Lung (tissue), 17 donors: ENCODE measurements at places on chromosomes 4 and X. TPM values are rescaled to one million over a fixed set of nuclear protein-coding genes. Genes with fewer than 3 reads are reported as not detected.

TRIM75 gene
- not detected for total RNA-seq

DNA sequence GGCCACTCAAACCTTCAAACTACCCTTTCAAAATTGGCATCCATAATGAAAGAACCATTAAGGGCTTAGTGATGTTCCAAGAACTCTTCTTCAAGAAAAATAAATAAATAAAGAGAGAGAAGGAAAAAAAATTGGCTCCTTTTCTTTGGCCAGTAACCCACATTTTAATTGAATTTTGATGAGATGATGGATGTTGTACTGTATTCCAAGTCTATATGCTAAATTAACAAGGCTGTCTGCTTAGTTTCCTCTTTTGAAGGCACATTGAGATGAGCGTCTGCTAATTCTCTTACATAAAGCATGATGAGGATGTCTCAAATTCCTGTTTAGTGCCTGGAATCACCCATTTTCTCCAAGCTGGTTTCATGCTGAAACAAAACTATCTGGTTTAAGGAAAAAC, 33.4 kb downstream of the PHOX2B start:
- no peaks in the 10 kb centered on the region for H3K4me1 ChIP-seq
- H3K4me3 ChIP-seq, result no peak overlapping the region
- no peak overlapping the region for H3K27ac ChIP-seq
- no peak for DNase-seq
- no peaks in the 10 kb centered on the region for H3K27me3 ChIP-seq

- no peak within 1 kb of the TSS for H3K27ac ChIP-seq
- peaks cover 3% of the 10 kb centered on the region for H3K27me3 ChIP-seq
- H3K4me1 ChIP-seq, result peaks cover 3% of the 10 kb centered on the region
- H3K4me3 ChIP-seq, result no peak within 1 kb of the TSS
Measured at GRCh38 chr4:15938640-15939039, at the start of gene FGFBP1. TSS of gene FGFBP1 (minus strand) at chr4:15938740. CDS start at chr4:15936632, 2,108 bp downstream.

- H3K27me3 ChIP-seq, result no peaks in the 10 kb centered on the region
- H3K36me3 ChIP-seq, result no peaks in the 10 kb centered on the region
- H3K27ac ChIP-seq, result no peak overlapping the region
- DNase-seq, result peak; percentile 79
- H3K4me1 ChIP-seq, result no peaks in the 10 kb centered on the region
Measured at GRCh38 chr4:102623622-102624021, 122.5 kb downstream of the NFKB1 start.

DTHD1 gene
- 33.4 TPM for total RNA-seq

KCND1 gene
- 1.7 TPM for total RNA-seq

DNA sequence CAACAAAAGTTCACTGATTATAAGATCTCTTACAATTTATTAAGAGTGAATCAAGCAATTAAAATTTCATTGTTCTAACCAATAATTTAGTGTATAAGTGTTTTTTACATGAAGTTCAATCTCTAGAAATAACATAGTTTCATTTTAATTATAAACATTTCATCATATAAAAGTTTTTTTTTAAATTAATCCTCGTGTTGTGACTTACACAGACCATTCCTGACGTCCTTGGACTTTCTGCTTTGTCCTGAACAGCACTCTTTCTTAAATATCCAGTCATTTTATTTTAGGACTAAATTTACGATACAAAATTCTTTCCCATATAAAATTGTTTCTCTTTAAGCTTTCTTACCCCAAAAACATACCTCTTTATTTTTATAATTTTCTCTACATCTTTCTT, 841.7 kb upstream of the POU3F4 start:
- H3K36me3 ChIP-seq, result no peaks in the 10 kb centered on the region
- no peaks in the 10 kb centered on the region for H3K27me3 ChIP-seq
- DNase-seq, result no peak
- H3K27ac ChIP-seq, result no peak overlapping the region
- no peak overlapping the region for H3K4me3 ChIP-seq

DNA sequence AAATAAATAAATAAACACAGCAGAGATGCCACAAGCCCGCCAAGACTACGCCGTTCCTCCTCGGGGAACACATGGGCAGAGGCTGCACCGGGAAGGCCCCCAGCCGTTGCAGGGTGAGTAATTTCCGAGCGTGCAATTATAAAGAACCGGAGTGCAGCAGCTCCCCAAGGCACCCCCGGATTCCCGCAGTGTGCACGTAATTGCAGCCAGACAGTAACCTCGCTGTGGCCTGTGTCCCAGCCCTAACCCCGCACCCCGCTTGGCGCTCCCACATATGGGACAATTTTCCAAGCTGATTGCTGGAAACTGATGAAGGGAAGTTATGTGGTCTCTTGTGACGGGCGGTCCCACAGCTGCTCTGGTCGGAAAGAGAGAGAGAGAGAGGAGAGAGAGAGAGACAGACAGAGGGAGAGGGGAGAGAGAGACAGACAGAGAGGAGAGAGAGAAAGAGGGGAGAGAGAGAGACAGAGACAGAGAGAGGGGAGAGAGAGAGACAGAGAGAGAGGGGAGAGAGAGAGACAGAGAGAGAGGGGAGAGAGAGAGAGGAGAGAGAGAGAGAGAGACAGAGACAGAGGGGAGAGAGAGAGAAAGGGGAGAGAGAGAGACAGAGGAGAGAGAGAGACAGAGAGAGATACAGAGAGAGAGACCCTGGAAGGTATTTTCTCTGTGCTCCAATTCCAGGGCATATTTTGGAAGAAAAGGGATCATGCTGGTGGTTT, 275.4 kb downstream of the SHOX start:
- no peak overlapping the region for H3K4me3 ChIP-seq
- H3K27ac ChIP-seq, result no peak overlapping the region

RAB40A gene
- 1.1 TPM for total RNA-seq

DNA sequence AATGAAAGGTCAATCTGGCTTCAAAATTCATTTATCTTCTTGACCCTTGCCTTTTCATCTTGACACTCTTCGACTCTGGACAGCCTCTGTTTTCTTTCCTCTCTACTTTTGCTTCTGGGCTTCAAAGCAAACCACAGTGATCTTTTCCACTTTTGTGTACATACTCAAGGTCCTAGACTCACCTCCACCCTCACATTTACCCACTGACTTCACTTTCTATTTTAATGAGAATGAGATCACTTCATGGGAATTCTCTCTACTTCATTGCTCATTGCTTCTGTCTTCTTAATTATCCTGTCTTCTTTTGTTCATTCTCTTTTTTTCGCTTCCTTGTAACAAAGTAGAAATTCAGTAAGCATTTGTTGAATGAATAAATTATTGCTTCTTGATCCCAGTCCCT, 330.1 kb upstream of the HAND2 start:
- no peaks in the 10 kb centered on the region for H3K4me1 ChIP-seq
- no peaks in the 10 kb centered on the region for H3K27me3 ChIP-seq
- no peak for DNase-seq
- no peaks in the 10 kb centered on the region for H3K36me3 ChIP-seq

- H3K4me1 ChIP-seq, result no peaks in the 10 kb centered on the region
- no peak overlapping the region for H3K4me3 ChIP-seq
- peaks cover 2% of the 10 kb centered on the region for H3K36me3 ChIP-seq
- no peak for DNase-seq
- H3K27me3 ChIP-seq, result peaks cover 17% of the 10 kb centered on the region
Measured at GRCh38 chrX:7139202-7140081, 8.1 kb upstream of the STS start.

DNA sequence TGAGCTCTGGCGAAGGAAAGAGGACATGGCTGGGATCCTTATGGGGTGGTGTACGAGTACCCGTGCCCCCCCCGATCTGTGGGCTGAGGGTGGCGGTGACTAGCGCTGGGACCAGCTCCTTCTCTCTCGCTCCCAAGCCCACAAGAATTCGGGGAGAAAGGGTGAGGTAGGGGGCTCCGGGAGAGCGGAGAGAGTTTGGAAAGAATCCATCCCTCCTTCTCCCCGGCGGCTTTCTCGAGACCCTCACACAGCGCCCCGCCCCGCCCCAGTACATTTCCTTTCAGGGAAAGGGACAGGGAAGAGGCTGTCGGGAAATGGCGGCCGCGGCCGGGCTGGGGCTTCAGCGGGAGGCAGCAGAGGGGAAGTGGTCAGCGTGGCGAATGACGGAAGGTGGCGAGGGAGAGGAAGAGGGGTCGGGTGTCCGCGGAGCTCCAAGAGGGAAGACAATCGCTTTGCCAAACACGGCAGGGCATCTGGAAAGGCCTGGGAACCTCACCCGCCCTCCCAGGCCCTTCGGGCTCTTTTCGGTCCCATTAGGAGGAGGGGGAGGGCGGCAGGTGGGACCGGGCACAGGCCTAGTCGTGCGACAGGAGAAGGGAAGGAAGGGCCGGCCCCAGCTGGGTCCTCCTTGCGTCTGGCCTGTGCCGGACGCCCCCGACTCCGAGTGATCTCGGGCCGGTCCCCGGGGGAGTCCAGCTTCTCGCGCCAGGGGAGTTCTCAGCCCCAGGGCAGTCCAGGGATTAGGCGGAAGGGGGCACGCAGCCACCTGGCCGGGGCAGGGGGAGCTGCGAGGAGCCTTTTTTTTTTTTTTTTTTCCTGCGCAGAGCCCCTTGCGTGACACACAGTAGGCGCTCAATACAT, 10.2 kb downstream of the HNRNPH2 start:
- H3K4me1 ChIP-seq, result no peaks in the 10 kb centered on the region
- peak overlapping the region; percentile 61 for H3K4me3 ChIP-seq
- peak; percentile 73 for DNase-seq

GPC4 gene
- total RNA-seq, result 60.4 TPM

SPANXN4 gene
- not detected for total RNA-seq

- no peak overlapping the region for H3K27ac ChIP-seq
- no peaks in the 10 kb centered on the region for H3K27me3 ChIP-seq
- no peaks in the 10 kb centered on the region for H3K4me1 ChIP-seq
- DNase-seq, result no peak
Measured at GRCh38 chr4:188492886-188493285, 353.6 kb downstream of the TRIML1 start.

DNA sequence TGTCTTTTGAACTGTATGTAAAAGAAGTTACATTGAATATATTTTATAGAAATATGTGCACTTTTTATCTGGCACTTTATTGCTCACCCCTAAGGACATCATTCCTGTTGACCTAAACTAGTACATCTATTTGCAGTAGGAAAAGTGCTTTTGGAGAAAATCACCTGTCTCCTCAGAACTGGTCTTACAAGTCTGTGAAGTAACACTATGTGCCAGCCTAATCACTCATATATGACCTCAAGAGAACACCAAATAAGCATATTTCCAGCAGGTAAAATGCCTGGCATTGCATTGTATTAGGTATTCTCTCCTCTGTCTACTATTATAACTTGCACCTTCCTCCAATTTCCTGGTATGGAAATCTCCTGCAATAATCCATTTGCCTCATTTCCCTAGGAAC, 4.0 kb upstream of the GASK1B start:
- no peak for DNase-seq
- no peaks in the 10 kb centered on the region for H3K36me3 ChIP-seq
- H3K27me3 ChIP-seq, result no peaks in the 10 kb centered on the region
- H3K4me3 ChIP-seq, result no peak overlapping the region

- no peaks in the 10 kb centered on the region for H3K4me1 ChIP-seq
- H3K27ac ChIP-seq, result no peak overlapping the region
- H3K27me3 ChIP-seq, result no peaks in the 10 kb centered on the region
- no peaks in the 10 kb centered on the region for H3K36me3 ChIP-seq
Measured at GRCh38 chrX:110732266-110732665, 63.4 kb downstream of the CHRDL1 start.

SASH3 gene
- total RNA-seq, result 51.7 TPM

NWD2 gene
- 0.17 TPM for total RNA-seq

GRCh38 chr4:42460043-42460442, 62.8 kb downstream of the SHISA3 start:
- no peak overlapping the region for H3K27ac ChIP-seq
- H3K4me1 ChIP-seq, result no peaks in the 10 kb centered on the region
- H3K4me3 ChIP-seq, result no peak overlapping the region
- H3K36me3 ChIP-seq, result peaks cover 2% of the 10 kb centered on the region

DNA sequence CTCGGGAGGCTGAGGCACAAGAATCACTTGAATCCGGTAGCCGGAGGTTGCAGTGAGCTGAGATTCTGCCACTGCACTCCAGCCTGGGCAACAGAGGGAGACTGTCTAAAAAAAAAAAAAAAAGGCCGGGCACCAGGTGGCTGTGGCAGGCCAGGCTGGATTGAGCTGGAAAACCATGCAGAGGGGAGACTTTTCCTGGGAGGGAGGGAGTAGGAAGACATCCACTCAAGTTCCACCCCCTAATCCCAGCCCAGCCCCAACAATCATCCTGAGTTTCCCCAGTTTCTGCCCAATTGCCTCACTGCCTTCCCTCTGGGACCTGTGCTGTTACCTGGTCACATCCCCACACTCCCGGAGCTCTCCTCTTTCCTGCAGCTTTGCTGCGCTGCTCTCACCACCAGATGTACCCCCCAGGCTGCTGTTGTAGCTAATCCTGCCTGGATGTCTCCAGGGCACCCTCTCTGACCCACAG, 9.0 kb upstream of the TSPYL2 start:
- H3K27ac ChIP-seq, result no peak overlapping the region
- no peaks in the 10 kb centered on the region for H3K4me1 ChIP-seq
- peaks cover 2% of the 10 kb centered on the region for H3K36me3 ChIP-seq
- peaks cover 14% of the 10 kb centered on the region for H3K27me3 ChIP-seq
- no peak overlapping the region for H3K4me3 ChIP-seq

GRCh38 chr4:163536091-163536490, 41.6 kb downstream of the TMA16 start:
- H3K36me3 ChIP-seq, result no peaks in the 10 kb centered on the region
- peak; percentile 60 for DNase-seq
- no peak overlapping the region for H3K4me3 ChIP-seq
- no peaks in the 10 kb centered on the region for H3K4me1 ChIP-seq
- no peaks in the 10 kb centered on the region for H3K27me3 ChIP-seq

DNA sequence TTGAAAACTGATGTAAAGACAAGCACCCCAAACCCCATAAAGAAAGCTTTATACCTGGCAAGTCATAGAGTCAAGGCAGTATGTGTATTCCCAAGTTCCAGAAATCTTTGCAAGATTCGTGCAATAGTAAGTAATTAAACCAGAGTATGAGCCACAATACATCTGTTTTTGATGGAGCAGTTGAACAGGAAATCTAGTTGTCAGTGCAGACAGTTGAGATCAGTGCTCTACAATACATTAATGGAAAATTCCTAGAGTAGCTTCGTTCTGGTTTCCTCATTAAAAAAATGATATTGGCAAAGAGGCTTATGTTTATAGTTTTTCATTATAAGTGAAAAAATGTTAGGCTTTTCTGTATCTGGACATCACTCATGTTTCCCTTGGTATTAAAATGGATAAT, 575.3 kb downstream of the TRIML1 start:
- no peaks in the 10 kb centered on the region for H3K36me3 ChIP-seq
- H3K27me3 ChIP-seq, result no peaks in the 10 kb centered on the region
- H3K4me3 ChIP-seq, result no peak overlapping the region
- no peak for DNase-seq
- no peak overlapping the region for H3K27ac ChIP-seq
- no peaks in the 10 kb centered on the region for H3K4me1 ChIP-seq

MXRA5 gene
- total RNA-seq, result 4.4 TPM

DNA sequence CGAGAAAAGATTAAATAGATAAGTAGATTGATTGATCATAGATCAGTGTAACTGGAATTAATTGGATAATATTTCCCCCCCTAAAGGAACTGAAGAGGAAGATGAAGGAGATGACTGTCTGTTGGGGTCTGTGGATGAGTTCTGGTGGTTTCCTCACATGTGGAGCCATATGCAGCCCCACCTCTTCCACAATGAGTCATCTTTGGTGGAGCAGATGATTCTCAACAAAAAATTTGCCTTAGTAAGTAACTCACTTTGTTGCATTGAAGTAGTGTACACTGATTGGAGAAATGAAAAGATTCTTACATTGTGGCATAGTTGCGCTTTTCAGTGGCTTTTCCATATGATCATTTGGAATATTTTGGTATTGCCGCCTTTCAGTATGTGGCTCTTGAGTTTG, 80.4 kb downstream of the NDST3 start:
- no peaks in the 10 kb centered on the region for H3K27me3 ChIP-seq
- no peak for DNase-seq
- no peak overlapping the region for H3K27ac ChIP-seq
- no peak overlapping the region for H3K4me3 ChIP-seq
- H3K36me3 ChIP-seq, result no peaks in the 10 kb centered on the region
- no peaks in the 10 kb centered on the region for H3K4me1 ChIP-seq

TRIML2 gene
- not detected for total RNA-seq
